ENCODE measurements at places on chromosomes 3 and 15.

DNA sequence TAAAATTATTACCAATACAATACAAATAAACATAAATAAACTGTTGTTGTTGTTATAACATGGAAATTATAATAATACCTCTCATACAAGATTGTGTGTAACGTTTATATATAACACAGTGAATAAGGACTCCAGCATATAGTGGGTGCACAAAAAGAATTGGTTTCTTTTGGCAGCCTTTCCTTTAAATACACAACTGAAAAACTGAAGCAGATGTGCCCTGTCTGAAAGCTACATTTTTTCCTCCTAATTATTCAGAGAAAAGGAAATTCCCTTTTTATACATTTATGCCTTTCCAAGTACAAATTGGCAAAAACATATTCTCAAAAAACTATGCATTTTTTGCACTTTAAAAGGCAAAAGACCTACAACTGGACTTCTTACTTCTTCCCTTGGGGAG, 928.9 kb upstream of the NR2F2 start:
- no peak for DNase-seq

DNA sequence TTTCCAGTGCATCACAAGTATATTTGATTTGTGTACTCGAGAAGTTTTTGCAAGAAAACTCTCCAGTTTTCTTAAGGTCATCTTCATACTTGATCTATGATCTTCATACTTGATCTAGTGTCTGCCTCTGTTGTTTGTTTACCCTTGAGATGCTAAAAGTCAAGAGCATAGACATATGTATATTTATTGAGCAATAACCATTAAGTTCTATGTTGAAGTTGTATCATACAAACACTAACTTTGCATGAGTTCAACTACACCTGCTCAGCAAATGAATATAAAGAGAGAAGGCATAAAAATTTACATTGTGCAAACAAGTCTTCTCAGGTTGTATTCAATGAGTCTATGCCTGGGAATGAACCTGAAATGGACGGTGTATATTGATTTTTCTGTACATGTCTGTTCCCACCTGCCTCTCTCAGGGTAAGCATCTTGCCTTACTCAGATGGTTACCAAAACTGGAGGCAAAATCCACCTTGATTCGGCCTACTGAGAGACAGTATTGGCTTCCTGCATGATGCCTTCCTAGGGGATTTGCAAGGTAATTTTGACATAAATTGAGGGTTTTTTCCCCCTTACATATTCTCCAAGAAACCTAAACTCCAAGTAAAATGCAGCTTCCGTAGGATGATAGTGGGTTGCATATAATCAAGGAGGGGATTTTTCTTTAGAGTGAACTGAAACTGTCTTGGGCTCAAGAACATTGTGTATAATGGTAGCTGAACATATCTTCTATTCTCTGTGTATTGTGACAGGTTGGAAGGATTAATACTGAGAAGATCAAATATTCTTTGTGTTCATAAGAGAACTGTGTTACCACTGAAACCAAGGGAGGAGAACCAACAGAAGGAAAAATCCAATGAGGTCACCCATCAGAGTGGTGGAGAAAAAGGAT, 110.4 kb downstream of the FILIP1L start:
- no peak for DNase-seq

GRCh38 chr3:115932807-115933206, 309.5 kb downstream of the GAP43 start:
- DNase-seq: no peak

DNA sequence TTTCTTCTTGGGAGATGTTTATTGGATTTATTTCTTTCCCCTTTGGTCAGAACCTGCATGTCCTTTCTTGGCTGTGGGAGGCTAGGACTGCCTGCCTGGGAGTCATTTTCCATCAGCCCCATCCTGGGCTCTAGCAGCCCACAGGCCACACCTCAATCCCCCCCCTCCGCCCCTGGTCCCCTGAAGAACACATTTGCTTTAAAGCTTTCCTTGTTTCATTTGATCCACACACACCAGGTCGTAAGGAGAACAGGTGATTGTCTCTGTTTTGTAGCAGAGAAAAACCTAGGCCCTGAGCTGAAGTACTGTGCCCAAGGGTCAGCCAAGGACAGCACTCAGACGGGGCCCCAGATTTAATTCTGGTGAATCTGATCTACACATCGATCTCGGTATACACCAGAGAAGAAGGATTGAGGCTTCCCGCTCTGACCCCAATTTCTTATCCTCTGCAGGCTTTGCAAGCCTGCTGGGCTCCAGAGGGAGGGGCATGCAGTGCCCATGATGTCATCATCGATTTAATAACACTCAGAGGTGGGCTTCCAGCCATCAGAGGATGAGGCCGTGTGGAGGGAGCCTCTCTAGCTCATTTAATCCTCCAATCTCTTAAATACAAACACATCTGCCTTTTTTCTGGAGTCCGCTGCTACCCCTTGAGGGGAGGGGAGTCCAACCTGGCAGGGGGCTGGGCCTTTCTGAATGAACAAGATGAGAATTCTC, 1.7 kb upstream of the CLN6 start:
- DNase-seq: no peak

- DNase-seq: no peak
Measured at GRCh38 chr3:187228740-187229139, 31.5 kb downstream of the RTP1 start.

- DNase-seq: no peak
Measured at GRCh38 chr3:67288466-67289106, 290.5 kb downstream of the KBTBD8 start.

- no peak for DNase-seq
Measured at GRCh38 chr15:55980511-55980910, 12.9 kb downstream of the NEDD4 start.

DNA sequence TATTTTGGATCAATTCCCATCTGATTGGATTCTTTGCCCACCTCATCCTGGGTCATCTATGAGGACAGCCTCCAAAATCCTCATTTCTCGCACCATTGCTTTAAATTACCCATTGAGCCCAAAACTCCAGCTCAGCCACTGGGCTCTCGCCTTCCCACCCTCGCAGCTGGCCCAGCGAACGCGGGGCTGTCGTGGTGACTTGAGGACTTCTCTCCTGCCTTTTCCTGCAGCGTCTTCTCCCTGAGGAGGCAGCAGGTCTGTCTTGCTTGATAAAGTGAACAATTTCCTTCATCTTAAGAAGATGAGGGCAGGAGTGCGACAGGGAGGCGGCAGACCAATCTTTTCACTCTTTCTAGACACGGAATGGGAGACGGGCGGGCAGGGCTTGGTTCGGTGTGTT, 33.0 kb upstream of the SNRPA1 start:
- DNase-seq: no peak

DNA sequence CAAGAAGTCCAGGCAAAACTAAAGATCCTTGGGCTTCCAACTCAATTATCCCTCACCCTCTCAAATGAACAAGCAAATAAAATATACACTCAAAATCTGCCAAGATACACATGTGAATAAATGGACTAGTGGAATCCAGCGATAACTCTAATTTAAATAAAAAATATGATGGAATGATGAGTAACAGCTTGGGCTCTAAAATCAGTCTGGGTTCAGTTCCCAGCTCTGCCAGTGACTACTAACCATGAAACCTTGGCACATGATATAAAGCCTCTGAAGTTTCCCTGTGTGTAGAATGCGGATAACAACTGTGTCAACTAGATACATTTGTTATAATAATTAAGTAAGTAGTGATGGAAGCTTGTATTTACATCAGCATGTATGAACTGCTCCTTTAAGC, 81.3 kb downstream of the CADPS start:
- no peak for DNase-seq

DNA sequence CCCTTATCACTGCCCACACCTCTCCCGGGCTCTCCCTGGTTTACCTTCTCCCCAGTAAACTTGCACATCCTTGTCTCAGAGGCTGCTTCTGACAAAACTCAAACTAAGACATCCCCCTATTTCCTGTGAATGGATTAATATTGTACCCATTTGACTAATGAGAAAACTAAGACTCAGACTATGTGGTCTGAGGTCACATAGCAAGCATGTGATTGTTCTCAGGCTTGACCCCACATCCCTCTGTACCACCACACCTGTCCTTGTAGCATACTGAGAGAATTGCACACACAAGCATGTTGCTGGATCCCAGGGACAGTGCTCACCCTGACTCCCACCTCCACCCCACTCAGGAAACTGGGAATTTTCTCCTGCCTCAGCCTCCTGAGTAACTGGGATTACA, 90.7 kb upstream of the HES1 start:
- no peak for DNase-seq

- DNase-seq: no peak
Measured at GRCh38 chr15:49620199-49620598, 419 bp downstream of the FAM227B start.

DNA sequence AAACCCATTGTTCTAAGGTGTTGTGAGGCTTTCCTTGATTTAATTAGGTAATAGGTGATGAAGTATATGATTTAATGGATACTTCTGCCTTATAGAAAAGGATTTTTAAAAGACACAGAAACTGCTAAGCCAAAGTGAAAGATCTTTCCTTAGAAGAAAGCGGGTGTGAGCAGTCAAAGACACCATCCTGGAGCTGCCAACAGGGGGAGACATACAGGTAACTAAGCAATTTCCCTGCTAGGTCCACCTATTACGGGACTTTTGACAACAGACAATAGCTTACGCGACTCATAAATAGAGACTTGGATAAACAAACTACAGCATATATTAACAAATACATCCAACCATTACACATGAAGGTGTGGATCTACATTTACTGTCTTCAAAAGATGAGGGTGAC, 669.5 kb downstream of the SQOR start:
- DNase-seq: no peak

DNA sequence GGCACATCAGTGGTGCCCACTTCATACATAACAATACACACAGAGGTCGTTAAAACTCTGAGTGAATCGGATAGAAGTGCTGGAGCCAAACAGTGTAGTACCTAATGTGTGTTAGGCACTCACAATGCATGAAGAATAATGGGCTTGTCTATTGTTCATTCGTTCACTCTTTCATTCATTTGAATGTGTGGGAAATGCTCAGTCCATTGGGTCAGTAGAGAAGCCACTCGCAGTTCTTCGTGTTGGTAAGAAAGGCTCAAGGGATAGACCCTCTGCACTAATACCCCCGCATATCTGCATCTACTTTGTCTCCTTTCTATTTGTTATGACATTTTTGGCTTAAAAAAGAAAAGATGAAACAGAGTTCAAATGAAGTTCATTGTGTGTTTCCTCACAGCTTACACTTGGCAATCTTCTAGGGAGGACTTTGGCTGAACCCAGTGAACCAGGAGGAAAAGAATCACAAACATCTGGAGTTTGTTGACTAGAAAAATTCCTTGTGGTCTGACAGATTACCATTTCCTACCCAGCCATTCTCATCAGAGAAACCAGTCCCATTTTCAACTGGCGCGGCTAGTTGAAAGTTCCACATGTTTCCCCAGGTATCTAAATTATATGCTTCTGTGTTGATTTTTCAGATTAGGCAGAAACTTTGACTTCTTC, 32.8 kb upstream of the MFSD1 start:
- DNase-seq: no peak

- DNase-seq: no peak
Measured at GRCh38 chr15:64566629-64567427, 106.5 kb downstream of the ZNF609 start.

DNA sequence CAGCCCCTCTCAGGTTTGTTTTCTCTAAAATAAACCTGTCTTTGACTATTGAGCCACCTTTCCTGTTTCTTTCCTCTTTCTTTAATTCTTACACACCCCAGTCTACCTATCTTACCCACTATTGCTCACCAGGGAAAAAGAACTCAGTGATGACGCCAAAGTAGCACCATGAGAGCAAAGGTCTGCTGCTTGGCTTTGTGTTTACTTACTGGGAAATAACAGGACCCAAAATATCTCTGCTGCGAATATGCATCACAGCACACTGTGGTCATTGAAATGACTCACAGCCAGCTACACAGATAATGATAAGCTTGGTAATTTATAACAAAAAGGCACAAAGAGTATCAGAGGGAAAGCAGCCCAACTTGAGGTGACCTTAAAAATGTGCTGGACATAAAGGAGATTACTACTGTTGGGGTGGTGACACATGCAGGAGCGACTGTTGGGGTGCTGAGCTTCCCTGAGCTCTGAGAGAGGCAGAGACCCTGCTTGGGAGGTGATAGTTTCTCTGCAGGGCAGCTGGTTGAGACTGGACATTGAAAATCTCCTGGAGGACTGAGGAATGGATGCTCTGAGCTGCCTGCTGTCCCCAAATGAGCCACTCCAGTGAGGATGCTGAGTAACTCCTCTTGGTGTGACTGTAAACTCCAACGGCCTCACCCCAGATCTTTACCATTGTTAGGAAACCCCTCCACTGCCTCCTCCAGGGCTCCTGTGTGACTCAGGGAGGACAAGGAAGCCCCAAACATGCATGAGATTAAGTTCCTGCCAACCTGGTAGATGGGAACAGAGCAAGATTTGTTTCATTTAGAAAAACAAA, 14.5 kb downstream of the EFCAB12 start:
- no peak for DNase-seq

- no peak for DNase-seq
Measured at GRCh38 chr3:65968996-65969395, 69.7 kb downstream of the MAGI1 start.

DNA sequence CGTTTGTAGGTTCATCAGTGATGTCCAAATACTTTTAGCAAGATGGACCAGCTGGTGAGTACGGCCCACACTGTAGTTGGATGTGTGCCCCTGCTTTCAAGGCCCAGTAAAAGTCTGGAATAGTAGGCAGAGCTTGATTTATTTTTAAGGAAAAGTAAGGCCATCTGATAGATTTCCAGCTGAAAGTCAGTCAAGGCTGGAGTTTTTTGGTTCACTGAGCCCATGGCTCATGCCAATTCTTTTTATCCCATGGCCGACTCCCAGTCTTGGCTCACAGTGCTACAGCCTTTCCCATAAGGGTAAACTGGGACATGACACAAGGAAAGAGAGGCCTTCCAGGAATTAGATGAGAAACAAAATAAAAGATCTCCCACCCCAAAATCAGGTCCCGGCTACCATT, 13.5 kb downstream of the CCDC80 start:
- no peak for DNase-seq
